Stimulated activated CD8-positive, alpha-beta memory T cell treated with anti-CD3 and anti-CD28 coated beads, Interleukin-4, amount 100 ng/mL, for 4 hours (primary cell): ENCODE measurements at places on chromosomes 3 and 15.

DNA sequence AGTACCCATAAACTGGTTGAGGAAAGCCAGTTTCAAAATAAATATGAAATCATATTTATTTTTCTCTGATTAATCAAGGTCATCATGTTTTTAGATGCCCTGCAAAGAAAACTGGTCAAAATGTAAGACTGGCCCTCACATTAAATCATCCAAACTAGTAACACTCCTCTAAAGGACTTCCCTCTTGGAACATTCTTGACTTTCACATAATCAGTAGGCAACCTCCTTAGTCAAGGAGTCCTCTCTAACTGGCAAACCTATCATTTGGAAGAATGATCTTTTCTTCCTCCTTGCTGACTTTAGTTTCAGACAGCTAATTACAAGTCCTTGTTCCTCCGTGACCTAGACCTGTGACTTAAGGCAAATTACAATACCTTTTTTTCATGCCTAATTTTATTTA lies 82.5 kb upstream of the DCBLD2 start:
- DNase-seq = no peak

- DNase-seq = no peak
Observed at GRCh38 chr3:31170932-31171670, 276.6 kb upstream of the GADL1 start.

GRCh38 chr15:70353606-70354345 lies 256.1 kb upstream of the TLE3 start:
- no peak for DNase-seq

DNA sequence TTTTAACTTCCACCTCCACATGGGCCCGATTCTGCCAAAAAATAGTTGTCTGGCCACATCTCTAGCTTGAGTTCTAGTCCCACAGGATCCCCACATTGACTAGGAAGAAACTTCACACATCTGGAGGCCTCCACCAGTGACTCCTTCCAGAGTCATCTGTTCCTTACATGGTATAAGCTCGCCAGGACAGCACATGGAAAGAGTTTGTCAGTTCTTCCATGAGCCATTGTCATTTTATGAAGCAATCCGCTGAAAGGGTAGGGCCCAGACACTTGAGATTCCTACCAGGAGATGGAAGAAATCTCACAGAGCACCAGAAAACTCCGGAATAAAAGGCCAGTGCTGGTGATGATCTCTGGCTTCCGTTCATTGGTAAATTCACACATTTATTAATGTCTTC lies 350.5 kb upstream of the ICE2 start:
- no peak for DNase-seq

GRCh38 chr3:54870423-54870822 lies 57.4 kb downstream of the LRTM1 start:
- DNase-seq = no peak

- no peak for DNase-seq
Observed at GRCh38 chr3:127814325-127814781, 8.0 kb downstream of the MGLL start.

- no peak for DNase-seq
Observed at GRCh38 chr15:68801572-68802148, 19.0 kb downstream of the ANP32A start.

- DNase-seq = no peak
Observed at GRCh38 chr3:46912986-46913385, 35.5 kb downstream of the PTH1R start.

- no peak for DNase-seq
Observed at GRCh38 chr15:37619358-37620042, 314.9 kb upstream of the TMCO5A start.

GRCh38 chr15:58307313-58307961 lies 124.4 kb upstream of the LIPC start:
- DNase-seq = no peak

DNA sequence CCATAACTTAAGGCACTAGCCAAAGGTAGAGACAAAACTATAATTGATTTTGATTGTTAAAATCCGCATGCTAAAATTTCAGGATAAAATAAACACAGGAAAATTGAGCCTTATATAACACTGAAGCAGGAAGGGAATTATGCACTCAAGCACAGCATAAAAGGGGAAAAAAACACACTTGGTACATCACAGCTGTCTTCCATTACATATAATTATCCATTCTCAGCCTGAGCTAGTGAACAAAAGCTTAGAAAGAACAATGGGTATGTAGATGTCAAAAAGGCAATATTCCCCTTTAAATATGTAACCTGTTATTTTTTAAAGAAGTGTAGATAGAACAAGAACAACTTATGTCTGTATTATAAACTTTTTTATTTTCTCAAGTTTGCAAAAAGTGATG lies 899.2 kb downstream of the ROBO1 start:
- no peak for DNase-seq

DNA sequence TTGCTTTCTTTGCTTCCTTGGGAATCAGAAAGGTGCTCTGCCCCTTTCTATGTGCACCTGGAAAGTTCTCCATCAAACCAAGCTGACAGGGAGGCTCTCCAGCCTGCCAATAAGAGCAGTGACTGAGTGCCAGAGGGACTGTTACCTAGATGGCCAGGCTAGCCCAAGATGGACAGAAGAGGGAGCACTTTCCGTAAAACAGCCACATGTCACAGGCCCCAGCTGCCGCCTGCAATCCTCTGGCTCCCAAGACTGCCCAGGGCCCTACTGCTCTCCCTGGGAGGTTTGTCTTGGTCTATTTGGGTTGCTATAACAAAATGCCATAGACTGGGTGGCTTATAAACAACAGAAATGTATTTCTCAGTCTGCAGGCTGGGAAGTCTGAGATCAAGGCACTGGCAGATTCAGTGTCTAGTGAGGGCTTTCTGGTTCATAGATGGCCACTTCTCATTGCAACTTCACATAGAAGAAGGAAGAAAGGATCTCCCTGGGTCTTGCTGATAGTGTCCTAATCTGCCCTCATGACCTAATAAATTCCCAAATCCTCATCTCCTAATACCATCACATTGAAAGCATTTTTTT lies 72.3 kb downstream of the TAMM41 start:
- DNase-seq = no peak

GRCh38 chr15:66249605-66250174 lies 3.9 kb downstream of the MEGF11 start:
- DNase-seq = no peak

GRCh38 chr3:119230071-119230470 lies 10.6 kb downstream of the B4GALT4 start:
- no peak for DNase-seq

DNA sequence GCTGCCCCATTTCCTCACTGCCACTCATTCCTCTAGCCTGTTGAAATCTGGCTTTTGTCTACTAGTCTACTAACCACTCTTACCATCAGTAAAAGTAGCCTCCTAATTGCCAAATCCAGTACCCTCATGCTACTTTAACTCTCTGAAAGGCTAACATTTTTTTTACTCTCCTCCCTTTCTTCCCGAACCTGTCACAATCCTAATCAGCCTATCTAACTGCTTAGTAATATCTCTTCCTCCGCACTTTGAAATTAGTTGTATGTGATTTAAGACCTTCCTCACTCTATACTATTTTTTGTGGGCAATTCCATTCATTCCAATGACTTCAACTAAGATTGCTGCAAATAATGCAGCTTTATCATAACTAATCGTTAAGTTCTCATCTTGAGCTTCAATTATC lies 3.7 kb downstream of the SENP7 start:
- DNase-seq = no peak

DNA sequence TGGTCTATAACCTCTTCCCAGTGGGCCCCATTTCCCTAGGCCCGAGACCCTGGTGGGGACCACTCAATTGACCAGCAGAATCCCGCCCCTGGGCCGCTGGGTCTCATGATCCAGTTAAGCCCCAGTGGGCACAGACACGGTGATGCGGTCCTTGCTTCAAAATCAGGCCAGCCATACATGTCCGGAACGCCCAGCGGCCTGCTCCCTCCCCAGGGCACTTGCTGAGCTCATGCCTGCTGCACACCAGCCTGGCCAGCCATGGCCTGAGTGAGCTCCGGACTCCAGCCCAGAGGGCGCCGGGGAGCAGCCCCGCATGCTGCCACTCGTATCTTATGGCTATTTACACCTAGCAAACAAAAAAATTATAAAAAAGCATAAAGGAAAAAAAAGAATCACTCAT lies 34.4 kb upstream of the IQSEC1 start:
- DNase-seq = no peak

DNA sequence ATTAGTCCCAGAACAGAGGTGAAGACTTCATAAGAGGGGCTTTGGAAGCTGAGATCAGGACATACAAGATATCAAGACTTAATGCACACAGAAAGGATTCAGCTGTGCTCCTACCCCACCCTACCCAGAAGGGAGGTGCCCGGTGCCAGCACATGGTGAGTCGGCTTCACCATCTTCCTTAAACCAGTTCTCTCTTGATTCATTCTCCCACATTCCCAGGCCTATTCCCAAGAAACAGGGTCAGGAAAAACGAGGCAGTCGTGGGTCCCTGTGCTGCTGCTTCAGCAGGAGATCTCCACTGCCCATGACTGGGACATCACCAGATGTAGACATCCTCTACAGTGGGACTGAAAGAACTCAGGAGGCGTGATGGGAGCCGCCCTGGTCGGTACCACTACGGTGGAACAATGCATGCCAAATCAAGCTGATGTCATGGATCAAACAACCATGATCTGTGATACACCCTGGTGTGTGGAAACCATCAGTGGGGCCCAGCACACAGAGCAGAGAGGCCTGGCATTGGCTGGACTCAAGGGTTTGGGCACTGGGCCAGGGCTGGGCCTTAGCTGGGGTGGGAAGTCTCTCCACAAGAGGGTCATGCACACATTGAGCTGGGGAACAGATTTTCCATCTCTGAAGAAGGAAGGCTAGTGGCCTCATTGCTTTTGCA lies 41.9 kb downstream of the CCDC12 start:
- DNase-seq = no peak

DNA sequence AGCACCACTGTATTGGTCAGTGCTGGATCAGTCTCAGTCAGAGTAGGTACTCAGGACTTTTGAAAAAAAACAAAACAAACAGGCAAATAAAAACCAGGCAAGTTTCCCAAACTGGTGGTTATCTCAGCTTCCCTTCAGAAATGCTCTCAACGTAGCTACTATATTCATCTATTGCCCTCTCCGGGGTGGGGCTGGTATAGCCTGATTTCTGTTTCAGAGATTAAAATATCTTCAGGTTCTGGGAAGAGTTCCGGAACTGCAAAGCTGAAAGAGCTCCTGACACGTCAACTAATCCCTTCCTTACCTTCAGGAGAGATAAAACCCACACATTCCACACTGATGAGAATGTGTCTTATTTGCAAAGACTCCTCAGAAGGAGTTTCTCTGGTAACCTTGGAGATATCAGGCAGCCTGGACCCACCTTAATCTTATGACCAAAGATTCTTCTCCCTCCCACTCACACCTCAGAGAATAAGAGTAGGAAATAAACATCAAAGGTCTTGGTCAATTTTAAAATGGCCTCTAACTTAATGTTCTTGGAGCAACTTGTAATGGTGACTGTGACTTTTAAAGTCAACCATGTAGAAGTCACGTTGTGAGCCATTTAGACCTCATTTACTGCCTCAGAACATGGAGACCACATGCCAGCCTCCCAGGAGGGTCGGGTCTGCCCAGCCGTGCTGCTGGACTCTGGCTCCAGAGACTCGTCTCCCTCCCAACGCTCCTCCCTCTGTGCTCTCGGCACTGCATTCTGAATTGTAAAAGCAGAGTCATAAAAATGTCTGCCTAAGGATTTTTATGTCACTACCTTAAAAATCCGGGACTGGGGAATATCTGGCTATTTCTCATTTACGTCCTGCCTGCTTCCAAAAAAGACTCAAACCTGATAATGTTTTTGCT lies 53.8 kb downstream of the CDCP1 start:
- DNase-seq = no peak

DNA sequence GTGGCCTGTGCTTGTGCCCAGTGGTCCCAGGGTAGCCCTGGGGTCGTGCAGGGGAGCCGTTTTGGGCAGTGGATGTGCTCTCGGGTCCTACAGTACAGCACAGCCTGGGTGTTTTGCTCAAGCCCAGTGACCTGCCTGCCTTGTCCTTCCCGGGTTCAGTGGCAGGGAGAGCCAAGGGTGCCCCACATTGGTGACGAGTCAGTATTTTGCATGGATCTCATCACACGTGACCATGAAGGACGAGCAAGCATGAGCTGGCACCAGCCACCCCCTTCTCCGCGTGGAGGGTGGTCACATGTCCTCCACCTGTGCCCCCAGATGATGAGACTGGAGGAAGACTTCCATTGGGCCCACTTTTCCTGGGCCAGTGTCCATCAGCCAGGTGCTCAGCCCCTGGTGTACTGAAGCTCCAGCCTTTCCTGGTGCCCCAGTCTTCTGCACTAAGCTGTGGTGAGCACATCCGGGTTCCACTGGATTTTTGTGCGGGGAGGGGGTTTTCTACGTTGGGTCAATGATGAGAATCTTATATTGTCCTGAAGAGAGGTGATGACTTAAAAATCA lies 197.5 kb downstream of the UBE3A start:
- DNase-seq = no peak

DNA sequence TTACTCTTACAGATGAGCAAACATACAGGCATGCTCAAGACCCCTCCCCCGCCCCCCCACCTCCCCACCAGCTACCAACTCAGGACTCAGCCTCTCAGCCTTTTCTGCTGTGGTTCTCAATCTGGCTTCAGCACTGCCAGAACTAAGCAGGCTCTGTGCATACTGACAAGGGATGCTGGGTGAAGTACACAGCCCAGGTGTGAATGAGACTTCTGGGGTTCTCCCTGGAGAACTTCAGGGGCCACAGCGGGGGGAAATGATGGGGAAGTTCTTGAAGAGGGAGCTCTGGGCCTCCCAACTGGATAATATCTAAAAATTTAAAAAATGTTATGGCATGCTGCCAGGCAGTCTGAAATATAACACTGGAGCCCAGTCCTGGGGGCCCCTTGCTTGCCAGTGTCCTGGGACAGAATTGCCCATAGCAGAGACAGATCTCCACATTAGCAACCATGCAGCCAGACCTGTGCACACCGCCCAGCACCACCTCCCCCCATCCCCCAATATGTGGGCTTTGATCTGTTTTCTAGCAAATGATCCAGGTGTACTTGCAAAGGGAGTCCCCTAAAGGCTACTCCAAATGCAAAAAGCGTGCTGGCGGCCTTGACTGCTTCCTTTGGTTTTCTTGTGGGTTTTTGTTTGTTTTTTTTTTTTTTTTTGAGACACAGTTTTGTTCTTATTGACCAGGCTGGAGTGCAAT lies 41.4 kb downstream of the PGPEP1L start:
- no peak for DNase-seq

DNA sequence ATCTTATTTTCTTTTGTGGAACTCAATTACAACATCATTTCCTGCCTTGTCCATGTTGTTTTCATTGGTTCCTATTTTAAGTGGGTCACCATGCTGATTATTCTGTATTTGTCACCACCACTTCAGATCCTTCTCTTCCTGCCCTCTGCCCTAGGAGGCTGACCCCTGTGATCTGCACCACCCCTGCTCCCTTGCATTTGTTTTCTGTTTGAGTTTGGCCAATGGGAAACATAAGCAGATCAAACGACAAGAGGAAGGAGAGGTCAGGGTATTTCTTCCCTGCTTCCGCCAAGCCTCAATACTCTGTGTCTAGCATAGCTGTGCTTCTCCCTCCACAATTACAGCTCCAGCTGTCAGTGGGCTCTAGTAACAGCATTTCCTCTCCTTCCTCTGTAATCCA lies 71.6 kb downstream of the IMPG2 start:
- no peak for DNase-seq

GRCh38 chr3:49269443-49270155 lies 7.4 kb downstream of the C3orf62 start:
- DNase-seq = no peak

- DNase-seq = no peak
Observed at GRCh38 chr15:36826948-36827347, 247.5 kb downstream of the CDIN1 start.
